ENCODE measurements at places on chromosomes 2 and 18.

- DNase-seq = no peak
These were observed 28.0 kb downstream of the CROCC2 start for GRCh38 chr2:240933966-240934700.

DNA sequence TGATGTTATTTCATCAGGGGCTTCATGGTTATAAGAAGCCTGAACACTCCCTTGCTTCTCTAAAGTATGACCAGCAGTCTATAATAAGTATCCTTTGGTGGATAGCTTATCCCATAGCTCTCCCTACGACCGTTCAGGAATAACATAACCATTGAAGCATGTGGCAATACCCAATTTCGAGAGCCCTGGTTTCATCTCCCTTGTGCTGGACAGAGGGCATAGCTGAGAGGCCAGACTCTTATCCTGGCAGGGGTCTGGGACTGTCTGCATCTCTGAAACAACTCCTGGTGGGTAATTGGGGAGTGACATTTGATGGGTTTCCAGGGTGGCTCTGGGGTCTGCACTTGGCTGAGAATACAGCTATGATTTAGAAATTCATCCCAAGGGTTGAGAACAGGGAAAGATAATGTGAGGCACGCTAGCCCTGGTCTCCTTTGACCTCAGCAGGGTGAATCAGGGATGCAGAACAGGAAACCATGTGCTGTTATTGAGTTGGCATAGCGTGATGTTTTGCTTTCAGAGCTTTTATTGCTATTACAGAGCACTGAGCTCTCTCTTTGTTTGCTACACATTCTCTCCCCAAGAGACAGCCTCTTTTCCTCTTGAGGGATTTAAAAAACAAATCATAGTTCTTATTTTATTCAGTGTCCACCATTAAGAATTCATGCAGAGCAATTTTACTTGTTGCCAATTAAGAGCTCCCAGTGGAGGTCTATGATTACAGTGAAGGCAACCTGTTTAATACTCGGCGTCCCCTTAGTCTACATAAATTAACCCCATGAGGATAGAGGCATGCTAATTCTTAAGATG is 274.5 kb downstream of the NCKAP5 start:
- no peak for DNase-seq

DNA sequence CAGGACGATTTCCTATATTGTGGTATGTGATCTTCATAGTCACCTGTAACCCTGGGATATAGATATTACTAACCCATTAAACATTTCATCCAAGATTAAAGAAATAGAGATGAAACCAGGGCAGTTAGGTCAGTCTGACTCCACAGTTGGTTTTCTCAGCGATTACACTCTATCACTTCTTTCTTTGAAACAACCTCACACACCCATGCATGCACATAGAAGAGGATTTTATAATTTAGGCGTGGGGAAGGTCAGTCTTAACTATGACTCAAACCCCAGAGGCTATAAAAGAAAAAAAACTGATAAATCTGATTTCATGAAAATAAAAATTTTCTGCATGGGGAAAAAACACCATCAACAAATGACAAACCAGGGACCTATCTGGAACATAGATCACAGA is 54.2 kb downstream of the BCL2 start:
- DNase-seq = no peak

DNA sequence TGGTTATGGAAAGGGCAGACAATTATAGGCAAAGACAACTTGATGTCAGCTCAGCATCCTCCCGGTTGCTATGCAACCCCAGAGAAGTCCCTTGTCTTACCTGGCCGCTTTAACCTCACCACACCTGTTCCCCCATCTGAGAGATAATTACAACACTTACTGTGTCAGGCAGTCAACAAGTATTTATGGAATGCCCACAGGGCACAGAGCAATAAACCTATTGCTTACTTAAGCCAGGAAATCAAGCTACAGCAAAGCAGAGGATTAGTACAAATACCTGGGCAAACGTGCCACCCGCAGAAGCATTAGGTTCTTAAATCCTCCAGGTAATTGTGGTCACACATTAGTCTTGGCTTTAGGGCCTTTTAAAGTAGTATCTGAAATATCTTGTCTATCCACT is 320.4 kb upstream of the REV1 start:
- no peak for DNase-seq

- DNase-seq = no peak
These were observed 11.1 kb upstream of the NT5DC4 start for GRCh38 chr2:112709703-112710102.

DNA sequence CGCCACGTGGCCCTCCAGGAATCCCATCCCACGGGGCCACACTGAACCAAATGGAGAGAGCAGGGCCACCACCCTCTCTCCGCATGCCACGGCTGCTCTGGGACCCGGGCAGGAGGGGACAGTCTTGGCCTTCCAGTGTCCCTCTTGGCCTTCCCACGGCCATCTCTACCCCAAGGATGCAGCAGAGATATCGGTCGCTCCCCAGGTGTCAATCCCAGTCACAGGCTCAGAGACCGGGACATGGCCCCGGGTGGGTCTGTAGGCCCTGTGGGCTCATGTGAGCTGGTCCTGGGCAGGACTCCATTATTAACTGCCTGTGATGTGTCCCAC is 15.3 kb downstream of the CAPN10 start:
- DNase-seq = no peak

DNA sequence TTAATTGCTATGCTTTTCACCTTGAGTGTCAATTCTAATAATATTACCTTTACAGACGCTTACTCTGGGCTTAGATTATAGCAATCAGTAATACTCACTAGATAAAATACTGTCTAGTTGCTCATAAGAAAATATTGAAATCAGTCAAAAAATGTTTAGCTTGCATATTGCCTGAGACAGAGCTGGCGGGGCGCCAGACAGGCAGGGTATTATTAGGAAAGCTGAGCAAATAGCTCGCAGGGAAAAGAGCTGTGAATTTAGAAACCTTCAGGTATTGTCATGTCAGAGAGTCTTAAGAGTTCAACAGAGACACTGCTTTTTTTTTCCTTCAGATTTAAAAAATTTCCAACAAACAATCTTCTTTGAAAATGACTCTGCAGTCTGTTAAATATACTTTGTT is 118.4 kb downstream of the MEIS1 start:
- DNase-seq = no peak

DNA sequence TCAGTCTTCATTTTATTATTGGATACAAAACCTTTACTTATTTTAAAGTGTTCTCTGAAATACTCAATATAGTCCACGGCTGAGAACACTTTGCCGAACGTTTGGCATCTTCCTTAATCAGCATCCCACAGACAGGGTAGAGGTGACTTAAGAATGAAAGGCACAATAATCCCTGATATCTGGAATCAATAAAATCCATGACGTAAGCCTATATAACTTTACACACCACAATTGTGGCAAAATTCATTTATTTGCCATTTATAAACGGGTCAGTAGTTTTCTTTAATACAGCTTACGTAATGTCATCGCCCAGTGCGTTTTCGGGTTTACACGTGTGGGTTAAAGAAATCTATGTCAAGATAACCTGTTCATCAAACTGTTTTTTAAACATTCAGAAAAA is 1.3 kb downstream of the MGAT4A start:
- no peak for DNase-seq

GRCh38 chr2:112220831-112221230 is 34.0 kb downstream of the ZC3H8 start:
- no peak for DNase-seq

DNA sequence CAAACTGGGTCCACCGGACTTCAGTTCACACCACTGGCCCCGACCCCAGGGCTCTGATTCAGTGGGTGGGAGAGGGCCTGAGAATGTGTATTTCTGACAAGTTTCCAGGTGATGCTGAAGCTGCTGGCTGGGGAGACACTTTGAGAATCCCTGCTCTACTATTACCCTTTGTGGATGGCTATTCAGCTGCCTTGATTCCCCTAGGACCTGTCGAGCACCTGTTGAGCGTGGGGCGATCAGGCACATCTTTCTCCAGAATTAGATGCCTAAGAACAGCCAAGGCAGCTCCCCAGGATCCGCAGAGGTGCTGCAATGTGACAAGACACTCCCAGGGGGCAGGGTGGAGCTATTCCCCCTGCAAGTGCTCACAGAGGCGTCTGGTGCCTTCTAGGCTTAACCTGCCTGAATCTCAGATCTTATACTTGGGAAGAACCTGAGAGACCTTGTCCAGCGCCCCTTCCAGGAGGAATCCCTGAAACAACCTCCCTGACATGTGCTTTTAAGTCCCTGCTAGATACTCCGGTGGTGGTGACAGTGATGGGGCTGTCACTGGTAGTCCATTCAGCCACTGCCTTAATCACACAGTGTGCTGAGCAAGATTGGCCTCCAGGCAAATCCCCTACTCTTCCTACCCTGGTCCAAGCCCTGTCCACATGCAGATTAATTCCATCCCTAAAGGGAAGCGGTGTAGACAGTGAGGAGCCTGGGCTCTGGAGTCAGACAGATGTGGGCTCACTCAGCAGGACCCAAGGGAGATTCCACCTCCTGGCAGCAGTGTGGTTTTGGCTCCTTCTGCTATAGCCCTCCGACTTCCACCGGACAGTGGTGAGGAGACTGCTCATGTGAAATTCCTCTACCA is 43.4 kb upstream of the OTOF start:
- no peak for DNase-seq

- DNase-seq = no peak
These were observed 651.1 kb upstream of the ID2 start for GRCh38 chr2:8030573-8031303.

DNA sequence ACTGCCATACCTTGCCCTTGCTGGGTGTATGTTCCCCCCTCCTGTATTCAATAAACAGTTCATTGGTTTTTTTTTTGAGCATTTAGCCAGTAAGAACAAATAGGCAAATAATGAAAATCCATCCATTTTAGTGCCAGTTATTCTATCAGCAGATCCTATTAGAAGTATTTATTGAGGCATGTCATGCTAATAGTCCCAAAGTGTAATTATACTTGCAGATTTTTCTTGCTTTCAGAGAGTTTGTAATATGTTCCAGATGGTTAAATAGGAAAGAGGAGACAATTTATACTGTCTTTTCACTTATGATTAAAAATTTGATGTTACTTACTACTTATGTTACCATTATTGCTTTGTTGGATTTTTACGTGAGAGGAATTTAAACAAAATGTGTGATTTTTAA is 127.6 kb downstream of the NCOA1 start:
- no peak for DNase-seq

- DNase-seq = no peak
These were observed 2.6 kb downstream of the INHA start for GRCh38 chr2:219574484-219575311.

- DNase-seq = no peak
These were observed 10.4 kb downstream of the CHMP3 start for GRCh38 chr2:86552889-86553288.

GRCh38 chr2:1811258-1811970 is 67.1 kb upstream of the PXDN start:
- DNase-seq = no peak

GRCh38 chr18:33540392-33540791 is 37.6 kb upstream of the ASXL3 start:
- DNase-seq = no peak

DNA sequence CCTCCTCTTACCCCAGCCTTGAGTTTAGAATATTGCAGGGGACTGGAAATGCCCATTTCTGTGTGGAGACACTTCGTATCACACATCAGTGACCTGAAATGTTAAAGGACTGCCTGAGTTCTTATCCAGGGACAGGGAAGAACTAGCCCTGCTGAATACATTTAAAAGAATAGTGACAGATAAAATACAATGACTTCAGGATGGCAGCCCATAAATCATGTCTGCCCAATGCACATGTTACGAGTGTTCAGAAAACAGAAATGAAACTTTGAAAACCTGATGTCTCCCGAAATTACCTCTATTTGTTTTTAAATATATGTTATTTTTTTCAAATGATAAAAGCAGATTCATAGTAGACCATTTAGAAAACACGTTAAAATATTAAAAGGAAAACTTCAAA is 22.3 kb upstream of the RAB12 start:
- DNase-seq = no peak

- DNase-seq = no peak
These were observed 64.3 kb upstream of the STAT1 start for GRCh38 chr2:191078165-191078867.

GRCh38 chr2:146305164-146305563 is 1539.7 kb upstream of the ACVR2A start:
- no peak for DNase-seq

DNA sequence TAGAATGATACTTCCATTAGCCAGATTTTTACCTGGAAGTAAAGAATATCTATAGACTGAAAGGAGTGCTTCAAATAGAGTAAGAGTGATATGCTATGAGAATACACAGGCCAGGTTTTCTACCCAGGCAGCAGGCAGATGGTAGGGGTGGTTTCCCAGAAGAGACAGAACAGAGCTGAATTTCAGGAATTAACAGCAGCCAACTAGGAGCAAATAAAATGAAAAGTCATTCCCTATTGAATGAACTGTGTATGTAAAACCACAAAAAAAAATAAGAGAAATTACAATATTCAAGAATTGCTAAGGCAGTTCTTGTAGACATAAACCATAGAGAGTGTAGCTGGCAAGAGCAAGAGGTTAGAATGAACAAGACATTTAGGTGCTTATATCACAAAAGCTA is 336.8 kb downstream of the KCNJ3 start:
- DNase-seq = no peak

GRCh38 chr2:62744603-62745002 is 39.1 kb downstream of the EHBP1 start:
- no peak for DNase-seq

DNA sequence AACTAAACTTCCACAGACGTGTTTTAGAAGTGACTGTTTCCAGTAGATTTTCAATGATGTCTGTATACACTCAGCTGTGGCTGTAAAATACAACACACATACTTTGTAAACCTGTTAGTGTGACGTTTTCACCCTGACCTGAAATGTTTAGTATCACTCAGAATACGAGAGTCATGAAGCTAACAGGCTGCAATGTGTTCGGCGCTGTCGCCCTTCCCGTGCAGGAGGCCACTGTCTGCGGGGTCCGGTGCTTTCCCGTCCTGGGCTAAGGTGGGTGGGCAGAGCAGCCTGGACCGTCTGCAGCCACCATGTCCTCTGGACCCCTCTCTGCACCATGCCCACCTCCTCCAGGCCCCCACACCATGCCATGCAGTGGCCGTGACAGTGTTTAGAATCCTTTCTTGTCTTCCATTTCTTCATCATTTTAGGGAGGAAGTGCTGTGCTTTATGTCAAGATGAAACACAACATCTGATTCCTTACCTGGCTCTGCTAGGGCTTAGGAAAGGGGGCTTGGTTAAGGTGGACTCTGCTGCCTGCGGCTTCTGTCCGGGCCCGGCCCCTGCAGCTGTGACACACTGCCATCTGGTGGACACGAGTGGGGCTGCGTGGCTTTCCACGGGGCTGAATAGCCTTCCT is 53.8 kb upstream of the RBM44 start:
- DNase-seq = peak; percentile 67

- no peak for DNase-seq
These were observed 11.8 kb downstream of the NDUFA10 start for GRCh38 chr2:240013343-240013742.

DNA sequence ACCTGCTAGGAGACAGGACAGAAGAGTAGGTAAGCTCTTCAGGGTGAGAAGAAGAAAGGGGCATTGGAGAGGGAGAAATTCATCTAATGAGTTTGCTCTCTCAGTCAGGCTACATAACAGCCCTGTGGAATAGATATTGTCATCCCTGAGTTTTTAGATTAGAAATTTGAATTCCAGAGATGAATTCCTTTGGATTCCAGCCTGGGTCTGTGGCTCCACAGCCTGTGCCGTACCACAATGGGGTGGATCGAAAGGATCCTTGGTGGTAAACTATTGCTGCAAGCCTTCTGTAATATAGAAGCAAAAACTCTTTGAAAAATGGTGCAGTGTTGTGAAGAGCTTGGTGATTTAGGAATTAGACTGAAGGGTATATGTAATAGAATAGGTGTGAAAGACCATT is 21.0 kb downstream of the MYO1B start:
- no peak for DNase-seq
